IPS-NIHi11 (cell line): ENCODE measurements at places on chromosomes 2 and 18.
A peak's percentile ranks its signal among the peaks of the same experiment; 100 is the strongest.

GRCh38 chr2:172446474-172447063 lies 19.2 kb downstream of the ITGA6 start:
- DNase-seq, result no peak

- DNase-seq, result no peak
These were observed 102.5 kb downstream of the USP40 start for GRCh38 chr2:233464056-233464455.

GRCh38 chr2:168525020-168525419 lies 68.9 kb downstream of the CERS6 start:
- DNase-seq, result no peak

GRCh38 chr2:71190656-71191569 lies 36.0 kb downstream of the PAIP2B start:
- no peak for DNase-seq

- DNase-seq, result no peak
These were observed 64.3 kb upstream of the CYP26B1 start for GRCh38 chr2:72211777-72212485.

DNA sequence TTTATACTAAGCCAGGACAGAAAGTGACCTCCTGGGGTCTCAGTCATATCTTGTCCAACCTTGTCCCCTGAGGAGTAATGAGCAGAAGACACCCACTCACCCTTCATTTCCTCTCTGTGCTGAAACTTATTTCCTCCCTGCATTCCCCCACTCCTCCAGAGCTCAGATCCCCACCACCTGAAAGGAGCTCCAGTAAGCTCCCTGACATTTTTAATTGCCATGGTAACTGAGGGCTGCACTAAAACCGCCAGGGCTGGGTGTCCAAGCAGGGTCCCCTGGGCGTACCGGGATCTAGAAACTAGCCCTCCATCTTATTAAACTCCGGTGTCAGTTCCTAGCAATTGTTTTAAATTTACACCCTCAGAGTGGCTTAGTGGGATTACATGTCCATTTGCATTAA lies 393.3 kb upstream of the HNRNPA3 start:
- DNase-seq, result no peak

GRCh38 chr2:160308476-160308875 lies 108.4 kb upstream of the ITGB6 start:
- DNase-seq, result no peak

DNA sequence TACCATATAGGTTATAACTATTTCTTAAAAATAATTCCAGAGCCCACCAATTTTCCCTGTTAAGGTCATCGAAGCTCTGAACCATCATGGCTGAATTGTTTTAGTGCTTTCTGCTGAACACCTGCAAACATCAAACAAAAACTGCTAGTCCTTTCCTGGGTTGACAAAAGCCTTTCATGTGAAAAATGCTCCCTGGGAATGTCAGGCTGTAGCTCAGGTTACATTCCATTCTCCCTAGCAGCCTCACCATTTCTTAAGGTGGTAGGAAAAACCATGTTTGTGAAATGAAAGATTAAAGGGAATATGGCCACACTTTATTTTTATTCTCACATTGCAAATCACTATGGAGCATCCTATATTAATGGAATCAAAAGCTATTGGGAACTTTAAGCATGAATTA lies 5.7 kb downstream of the TCF4 start:
- peak; percentile 48 for DNase-seq

GRCh38 chr18:3898861-3899613 lies 449.1 kb downstream of the TGIF1 start:
- DNase-seq, result no peak

DNA sequence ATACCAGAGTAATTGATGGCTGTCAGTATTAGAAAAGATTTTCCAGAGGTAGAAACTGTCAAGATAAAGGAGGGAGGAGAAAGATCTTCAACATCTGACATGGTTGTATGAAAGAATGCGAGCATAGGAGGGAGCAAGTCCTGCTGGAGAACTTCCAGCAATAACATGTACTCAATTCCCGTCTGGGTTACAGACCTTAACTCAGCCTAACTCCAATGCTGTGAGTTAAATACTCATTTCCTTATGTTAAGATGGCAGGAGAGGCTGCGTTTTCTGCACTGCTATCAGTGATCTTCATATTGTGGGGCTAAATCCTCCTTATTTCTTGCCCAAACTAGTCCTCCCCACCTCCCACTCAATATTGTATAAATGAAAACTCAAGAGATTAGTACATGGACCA lies 6.7 kb upstream of the CERS6 start:
- DNase-seq, result no peak

- DNase-seq, result peak; percentile 90
These were observed at the start of gene LRATD1 for GRCh38 chr2:14632133-14632936. Gene LRATD1 (plus strand): TSS chr2:14632717. CDS start chr2:14633980, 1,263 bp downstream.

DNA sequence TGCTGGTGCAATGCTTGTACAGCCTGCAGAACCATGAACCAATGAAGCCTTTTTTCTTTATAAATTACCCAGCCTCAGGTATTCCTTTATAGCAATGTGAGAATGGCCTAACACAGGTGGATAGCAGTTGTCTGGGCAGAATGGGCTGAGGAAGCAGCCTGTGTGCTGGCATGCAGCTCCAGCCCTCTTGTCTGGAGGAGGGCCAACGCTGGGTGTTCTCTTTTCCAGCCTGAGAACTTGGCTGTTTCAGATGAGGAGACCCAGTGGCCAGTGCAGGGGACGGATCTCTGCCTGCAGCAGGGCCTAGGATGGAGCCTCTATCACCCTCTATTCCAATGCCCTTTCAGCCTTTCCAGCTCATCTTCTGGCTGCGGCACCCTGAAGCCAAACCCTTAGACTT lies 58.8 kb downstream of the CTIF start:
- DNase-seq, result no peak

DNA sequence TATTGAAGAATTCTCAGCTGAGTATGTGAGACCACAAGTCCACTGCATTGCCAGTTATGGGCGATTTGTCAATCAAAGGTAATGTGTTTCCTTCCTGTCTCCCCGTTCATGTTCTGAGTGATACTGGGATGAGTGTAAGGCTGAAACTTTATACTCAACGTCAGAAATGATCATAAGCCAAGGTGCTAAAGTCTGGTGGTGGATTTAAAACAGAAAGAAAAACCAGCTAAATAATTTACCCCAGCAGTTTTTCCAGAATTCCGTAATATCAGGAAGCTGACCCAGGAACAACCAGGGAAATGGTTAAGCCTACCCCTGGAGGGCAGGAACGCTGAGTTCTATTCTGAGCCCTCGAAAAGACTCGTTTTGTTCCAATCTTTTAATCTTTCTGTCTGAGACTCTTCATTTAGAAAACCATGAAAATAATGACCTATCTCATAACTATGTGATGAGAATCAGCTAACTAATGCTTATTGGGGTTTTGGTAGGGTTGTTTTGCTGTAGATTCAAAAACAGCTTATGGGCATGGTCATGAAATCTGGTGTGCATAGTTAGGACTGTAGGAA lies 149.6 kb downstream of the LAMA3 start:
- DNase-seq, result no peak

DNA sequence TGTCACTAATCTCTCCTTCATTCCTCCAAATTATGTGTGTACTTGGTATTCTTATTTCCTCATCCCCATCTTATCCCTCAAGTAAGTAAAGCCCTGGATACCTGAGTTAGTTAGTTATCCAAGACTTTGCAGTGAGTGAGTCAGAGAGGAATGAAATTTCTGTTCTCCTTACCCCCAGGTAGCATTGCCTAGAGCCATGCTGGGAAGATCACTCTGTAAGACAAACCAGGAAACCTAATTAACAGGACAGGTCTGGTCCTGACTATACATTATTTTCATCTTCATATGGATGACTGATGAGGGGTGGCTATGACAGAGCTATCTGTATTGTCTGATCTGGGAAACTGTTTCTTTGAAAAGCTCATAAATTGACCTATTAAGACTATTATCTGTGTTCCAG lies 55.0 kb upstream of the ITGA6 start:
- no peak for DNase-seq

GRCh38 chr2:193895226-193895625 lies 1700.5 kb upstream of the TMEFF2 start:
- no peak for DNase-seq
